Smooth muscle cell of the brain vasculature (primary cell): ENCODE measurements at places on chromosomes 16 and 17.

- DNase-seq: no peak
Observed at GRCh38 chr17:83099086-83099555, 19.7 kb downstream of the METRNL start.

GRCh38 chr16:27706866-27707685 is 157.1 kb downstream of the KATNIP start:
- no peak for DNase-seq

DNA sequence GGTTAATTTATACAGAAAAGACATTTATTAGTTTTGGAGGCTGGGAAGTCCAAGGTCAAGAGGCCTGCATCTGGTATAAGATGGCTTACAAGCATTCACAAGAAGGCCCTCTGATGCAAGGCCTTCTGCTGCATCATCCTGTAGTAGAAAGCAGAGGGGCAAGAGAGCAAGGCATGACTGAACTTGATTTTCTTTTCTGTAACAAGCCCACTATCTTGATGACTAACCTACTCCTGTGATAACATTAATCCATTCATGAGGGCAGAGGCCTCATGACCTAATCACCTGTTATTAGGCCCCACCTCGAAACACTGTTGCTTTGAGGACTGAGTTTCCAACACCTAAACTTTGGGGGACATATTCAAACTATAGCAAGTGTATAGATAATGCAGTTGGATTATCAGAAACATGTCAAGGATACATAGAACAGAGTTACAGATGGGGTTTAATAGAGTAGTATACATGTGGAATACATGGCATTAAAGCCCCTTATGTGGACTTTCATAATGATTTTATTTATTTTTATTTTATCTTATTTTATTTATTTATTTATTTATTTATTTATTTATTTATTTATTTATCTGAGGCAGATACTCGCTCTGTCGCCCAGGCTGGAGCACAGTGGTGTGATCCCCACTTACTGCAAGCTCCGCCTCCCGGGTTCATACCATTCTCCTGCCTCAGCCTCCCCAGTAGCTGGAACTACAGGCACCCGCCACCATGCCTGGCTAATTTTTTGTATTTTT is 88.2 kb downstream of the CHD9 start:
- DNase-seq: no peak

GRCh38 chr17:15446036-15446435 is 21.4 kb downstream of the CDRT4 start:
- no peak for DNase-seq

- DNase-seq: no peak
Observed at GRCh38 chr16:89244754-89245153, 27.3 kb downstream of the ZNF778 start.

GRCh38 chr17:55677446-55677845 is 45.2 kb downstream of the TMEM100 start:
- DNase-seq: no peak

GRCh38 chr16:48978501-48978900 is 303.1 kb downstream of the CBLN1 start:
- no peak for DNase-seq

GRCh38 chr16:14095883-14096551 is 24.9 kb downstream of the MRTFB start:
- no peak for DNase-seq

GRCh38 chr17:75914643-75915267 is 10.1 kb upstream of the MRPL38 start:
- no peak for DNase-seq

DNA sequence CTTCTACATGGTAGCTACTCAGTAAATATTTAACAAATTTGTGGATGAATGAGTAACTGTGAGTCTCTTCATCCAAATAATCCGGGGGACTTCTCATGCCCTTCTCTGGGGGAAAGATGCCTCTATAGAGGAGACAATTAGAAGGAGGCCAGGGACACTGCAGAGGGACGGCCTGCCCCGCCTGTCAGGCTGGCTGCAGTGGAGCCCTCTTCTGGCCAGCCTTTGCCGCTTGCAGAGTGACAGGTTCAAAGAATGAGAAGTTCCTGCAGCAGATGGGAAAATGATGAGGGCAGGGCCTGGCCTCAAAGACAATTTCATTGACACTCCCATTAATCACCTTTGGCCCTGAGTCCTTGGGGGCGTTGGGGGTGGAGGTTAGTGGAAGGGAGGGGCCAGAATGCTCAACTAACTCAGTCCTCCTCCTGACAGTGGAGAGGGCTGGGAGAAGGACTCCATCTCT is 339.0 kb downstream of the MAF start:
- DNase-seq: no peak

GRCh38 chr16:87856791-87857228 is 12.5 kb downstream of the SLC7A5 start:
- DNase-seq: no peak

- DNase-seq: no peak
Observed at GRCh38 chr16:47622451-47623176, 161.5 kb downstream of the PHKB start.

GRCh38 chr16:35370617-35371016 is 1911.2 kb downstream of the TP53TG3F start:
- no peak for DNase-seq

GRCh38 chr17:46832331-46832821 is 13.9 kb upstream of the WNT3 start:
- no peak for DNase-seq

DNA sequence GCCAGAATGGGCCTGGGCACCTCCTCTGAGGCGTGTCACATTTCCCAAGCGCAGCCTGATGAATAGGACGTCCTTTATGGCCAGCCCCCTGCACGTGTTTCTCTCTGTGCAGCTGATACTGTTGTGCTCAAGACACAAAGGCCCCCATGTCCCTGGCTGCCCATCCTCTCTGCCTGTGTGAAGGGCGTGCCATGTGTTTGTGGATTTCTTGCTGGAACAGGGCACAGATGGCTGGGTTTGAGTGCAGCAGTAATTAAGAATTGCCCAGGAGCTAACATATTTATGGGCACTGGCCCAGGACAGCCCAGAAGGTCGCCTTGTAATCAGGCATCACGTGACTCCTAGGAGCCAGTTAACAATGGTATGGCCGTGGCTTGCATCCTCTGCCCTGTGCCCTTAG is 181.1 kb downstream of the CCDC182 start:
- DNase-seq: no peak

- DNase-seq: no peak
Observed at GRCh38 chr16:83711069-83711468, 96.7 kb upstream of the HSBP1 start.

- no peak for DNase-seq
Observed at GRCh38 chr17:49574323-49574781, 1.3 kb upstream of the NXPH3 start.

- no peak for DNase-seq
Observed at GRCh38 chr16:58882292-58882691, 148.2 kb upstream of the GOT2 start.

GRCh38 chr17:30271102-30271501 is 20.6 kb downstream of the BLMH start:
- peak; percentile 96 for DNase-seq

DNA sequence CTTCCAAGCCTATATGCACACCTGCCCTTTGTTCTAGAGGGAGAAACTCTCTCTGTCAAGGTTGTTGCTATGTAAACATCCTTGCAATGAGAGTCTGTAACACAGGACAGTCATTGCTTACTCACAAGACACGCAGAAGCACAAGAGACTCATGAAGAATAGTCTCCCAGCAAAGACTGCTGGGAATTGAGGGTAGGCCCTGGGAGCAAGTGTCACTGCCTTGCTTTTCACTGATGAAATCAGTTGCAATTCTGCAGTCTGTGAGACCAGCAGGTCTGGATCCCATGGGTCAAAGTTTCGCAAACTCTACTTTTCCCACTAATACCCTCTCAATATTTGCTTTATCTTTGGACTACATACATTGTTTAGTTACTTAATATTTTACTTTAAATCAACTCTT is 177.4 kb downstream of the FTO start:
- DNase-seq: no peak

DNA sequence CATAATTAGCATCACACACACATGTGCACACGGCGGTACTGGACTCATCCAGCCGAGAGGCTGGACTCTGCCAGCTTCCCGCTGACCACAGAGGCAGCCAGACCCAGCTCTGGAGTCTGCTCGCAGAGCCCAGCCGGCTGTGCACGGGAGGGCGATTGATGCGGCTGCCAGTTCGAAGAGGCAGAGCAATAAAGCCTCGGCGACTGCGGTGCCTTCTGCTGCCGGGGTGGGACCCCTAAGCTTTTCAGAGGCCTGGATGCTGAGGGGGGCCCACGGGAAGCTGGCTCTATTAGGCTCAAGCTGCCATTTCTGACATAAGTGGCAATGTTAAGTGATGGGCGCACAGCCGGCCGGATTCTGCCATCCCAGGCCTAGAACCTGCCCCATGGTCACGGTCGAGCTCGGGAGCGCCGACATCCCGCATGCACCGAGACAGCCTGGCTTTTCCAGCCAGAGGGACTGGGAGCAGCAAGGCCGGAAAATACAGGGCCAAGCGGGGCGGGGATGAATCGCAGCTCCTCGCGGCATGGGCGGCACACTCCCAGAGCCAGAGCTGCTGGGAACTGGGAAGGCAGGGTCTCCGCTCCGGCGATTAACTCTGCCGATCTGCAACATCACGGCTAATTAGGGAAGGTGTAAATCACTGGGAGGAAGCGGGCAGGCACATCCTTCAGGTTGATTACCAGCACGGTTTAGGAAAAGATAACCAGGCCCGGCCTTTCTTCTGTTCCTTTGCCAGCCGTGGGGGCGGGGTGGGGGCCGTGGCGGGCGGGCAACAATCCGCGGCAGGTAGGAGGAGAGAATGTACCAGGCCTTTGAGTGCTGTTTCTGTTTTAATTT is 57.7 kb downstream of the TBC1D16 start:
- no peak for DNase-seq

- no peak for DNase-seq
Observed at GRCh38 chr17:19370493-19370960, 7.8 kb upstream of the MAPK7 start.

GRCh38 chr16:66164581-66165247 is 201.8 kb upstream of the CDH5 start:
- DNase-seq: no peak

DNA sequence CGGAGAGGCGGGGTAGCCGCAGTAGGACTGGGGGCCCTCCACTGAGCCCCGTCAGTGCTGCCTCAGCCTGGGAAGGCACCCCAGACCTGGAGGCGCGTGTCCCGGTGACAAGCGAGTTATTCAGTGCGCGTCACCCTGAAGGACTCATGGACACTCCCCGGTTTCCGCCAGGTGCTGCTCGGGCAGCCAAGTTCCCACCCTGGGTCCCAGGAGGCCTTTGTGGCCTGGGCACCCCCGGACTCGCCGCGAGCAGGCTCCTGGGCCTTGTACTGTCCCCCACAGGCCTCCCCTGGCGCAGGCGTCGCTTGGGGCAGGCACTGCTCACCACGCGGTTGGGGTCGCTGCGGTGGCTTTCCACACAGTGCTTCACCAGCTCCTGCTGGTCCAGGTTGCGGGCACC is 7.6 kb downstream of the RNF166 start:
- no peak for DNase-seq

DNA sequence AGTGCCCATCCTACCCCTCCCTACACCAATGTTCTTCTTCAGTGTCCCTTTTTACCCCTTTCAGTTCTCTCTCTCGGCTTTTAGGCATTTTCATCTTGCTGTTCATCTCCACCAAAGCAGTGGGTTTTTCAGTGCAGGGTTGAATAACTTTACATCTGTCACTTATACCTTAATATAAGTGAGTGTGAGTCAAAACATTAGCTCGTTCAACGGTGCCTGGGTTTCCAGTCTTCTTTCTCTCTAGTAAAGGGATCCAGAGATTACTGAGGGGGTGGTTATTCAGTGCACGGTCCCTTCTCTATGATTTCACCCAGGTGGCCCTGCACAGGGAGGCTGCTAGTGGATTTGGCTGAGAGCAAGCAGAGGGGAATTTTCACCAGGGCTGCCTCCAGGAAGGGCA is 210.6 kb upstream of the CDH5 start:
- DNase-seq: no peak

- no peak for DNase-seq
Observed at GRCh38 chr16:60655514-60656153, 1380.6 kb downstream of the CDH8 start.

DNA sequence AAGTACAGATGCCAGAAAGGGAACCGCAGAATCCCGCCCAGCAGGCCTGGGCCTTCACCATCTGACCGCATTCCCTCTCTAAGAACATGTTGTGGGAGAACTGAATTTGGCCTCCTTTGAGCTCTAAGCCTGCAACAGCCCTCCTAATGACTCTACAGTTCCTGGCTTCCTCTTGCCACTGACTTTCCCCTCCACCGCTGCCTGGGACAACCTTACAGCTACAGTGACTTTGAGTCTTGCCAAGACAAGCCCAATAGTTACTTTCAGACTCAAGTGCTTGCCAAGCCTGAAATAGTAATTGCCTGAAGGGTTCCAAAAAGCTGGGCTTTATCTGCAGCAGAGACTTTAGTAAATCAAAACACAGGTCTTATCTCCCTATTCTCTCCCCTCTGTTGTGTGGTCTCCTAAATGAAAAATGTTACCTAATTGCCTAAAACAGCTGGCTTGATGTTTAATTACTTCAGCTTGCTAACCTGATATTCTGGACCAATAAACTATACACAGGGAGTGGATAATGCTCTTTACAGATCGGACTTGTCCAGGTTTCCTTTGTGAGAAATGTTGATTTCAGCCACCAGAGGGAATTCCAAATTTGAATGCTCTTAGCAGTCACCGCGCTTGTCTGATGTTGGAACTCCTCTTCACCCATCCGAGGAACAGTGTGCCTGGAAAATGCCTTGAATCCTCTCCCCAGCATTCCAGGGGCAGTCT is 85.1 kb upstream of the TBX2 start:
- DNase-seq: no peak

GRCh38 chr16:11183035-11183812 is 72.8 kb downstream of the SOCS1 start:
- no peak for DNase-seq

DNA sequence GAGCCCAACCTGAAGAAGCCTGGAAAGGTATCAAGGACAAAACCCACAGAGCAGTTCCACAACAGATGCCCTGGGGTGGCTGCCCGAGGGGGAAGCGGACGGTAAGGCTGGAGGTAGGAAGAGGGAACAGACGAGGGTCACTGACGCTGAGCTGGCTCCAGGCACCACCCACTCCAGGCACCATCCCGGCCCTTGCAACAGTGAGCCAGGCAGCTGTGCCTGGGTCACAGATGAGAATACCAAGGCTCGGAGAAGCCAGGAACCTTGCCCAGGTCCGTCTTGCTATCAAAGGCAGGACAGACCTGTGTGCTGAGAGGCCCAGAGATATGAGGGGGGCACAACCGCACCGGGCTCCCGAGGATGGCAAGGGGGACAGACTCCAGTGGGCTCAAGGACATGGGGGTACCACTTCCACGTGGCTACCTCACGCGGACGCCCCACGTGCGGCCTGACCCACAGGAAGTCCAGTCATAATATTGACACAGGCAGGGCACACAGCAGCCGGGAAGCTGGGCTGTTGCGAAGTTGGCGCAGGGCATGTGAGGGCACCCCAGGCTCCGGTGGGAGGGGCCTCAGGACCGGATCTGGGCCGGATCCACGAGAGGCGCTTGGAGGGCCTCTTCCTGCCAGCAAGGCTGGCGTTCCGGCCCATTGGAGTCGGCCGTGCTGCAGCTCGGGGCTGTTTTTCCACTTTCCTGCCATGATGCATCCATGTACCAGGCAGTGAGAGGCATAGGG is 29.9 kb downstream of the PEMT start:
- DNase-seq: no peak
